ENCODE measurements at places on chromosomes 4 and X.

DNA sequence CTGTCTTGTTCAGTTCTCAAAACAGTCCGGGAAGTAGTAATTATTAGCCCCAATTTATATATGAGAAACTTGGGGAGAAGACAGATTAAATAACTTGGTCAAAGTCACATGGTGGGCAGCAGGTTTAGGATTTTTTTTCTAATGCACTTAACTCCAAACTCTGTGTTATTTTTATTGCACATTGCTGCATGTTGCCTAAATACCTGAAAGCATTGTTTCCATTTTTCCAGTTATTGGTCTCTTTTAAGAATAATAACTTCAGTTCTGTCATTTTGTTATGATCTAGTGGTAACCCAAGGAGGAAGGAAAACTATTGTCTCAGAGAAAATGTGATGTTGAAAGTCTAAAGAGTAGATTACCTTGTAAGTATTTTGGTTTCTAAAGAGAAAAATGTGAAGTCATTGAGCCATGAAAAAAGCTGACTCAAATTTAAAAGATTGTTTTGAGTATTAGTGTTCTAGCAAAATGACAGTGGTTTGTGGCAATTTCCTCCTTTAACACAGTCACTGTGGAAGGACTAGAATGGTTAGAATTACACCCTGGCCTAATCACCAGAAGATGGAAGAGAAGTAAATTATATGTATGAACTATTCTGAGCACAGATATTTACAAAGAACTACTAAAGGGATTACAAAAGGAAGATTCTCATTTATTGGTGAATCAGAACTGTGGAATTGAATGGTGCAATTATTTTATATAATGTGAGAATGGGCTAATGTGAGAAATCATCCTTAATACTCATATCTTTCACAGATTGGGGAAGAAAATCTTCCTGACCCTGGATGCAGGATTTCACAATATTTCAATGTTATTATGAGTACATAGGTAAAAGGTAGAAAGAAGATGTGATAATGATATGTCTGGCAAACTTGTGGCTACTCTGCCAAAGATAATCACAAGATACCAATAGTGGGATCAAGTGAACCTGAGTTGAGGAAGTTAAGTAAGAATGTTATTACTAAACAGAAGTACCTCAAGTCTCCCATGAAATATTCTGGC, 21.7 kb upstream of the CXCL8 start:
- no peak for DNase-seq

GRCh38 chr4:177375372-177375771, 65.7 kb downstream of the NEIL3 start:
- no peak for DNase-seq

DNA sequence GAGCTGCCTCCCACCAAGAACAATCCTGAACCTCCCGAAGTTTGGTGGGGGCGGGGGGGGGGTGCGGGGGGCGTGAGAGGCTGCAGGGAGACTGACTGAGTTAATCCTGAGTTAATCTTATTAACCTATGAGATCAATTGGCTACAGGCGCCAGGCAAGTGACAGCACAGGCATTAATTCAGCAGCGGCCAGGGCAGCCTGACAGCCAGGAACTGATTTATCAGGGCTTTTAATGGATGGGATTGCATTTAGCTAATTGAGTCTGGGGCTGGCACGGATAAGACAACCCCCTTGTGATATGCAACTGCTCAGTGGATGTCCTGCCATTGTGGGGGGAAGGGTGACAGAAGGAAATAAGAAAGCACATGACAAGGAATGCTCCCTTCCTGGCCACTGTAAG, 16.3 kb downstream of the RTL5 start:
- DNase-seq = no peak

DNA sequence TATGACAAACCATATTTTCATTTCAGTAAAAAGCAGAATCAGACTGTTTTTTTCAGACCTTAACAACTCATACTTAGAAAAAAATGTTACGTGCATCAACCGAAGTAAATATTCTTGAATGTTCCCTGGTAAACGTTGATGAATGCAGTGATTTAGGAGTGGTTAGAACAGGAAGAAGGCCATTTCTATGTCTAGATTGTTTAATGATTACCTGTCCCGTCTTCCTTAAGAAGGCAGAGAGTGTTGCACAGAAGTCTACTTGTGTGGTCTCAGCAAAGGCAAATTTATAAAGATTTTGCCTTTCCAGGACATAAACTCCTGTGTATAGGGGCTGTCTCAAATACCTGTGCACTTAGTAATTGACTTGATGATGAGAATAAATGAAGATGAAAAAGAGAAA, 134.5 kb downstream of the MGST2 start:
- DNase-seq = no peak

GRCh38 chrX:19673375-19674040, 158.2 kb upstream of the MAP3K15 start:
- peak; percentile 50 for DNase-seq

DNA sequence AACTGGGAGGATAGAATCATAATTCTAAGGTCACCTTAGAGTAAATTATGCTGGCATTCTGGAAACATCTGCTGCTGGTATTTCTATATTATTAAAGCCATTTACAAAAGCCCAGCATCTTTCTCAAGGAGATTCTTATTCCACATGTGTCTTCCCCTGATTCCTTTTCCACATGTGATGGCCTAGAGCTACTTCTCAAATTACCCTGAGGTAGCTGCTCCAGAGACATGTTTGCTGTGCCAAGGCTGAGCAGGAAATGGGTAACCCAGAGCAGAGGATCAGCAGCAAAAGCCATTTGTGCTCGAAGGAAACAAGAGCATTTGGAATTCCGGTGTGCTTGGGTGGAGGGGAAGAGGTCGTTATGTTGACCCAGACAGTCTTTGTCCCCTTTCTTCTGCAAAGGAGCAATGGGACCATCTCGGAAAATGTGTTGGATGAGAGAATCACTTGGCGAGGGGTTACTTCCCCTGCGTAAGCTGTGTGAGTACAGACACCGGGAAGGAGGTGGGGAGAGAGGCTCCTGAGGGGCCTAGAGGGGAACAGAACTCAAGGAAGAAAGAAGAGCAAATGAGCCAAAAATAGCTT, 24.6 kb downstream of the TSC22D3 start:
- DNase-seq = no peak

DNA sequence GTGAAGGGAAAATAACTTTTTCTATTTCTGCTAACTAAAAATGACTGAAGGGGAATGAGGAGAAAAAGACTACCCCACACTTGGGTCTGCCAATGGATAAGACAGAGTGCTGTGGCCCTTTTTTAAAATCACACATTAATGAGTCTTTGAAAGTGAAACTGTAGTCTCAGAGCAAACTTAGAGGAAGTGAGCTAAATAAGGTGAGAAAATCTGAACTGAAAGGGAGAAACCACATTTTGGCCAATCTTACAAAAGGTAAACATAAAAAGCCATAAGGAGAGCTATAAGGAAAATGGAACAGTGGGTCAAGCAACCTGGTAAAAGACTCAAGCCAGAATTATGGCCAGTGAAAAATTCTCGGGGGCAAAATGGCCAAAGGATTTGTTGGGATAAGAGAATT, 755.1 kb upstream of the IGFBP7 start:
- DNase-seq = no peak

DNA sequence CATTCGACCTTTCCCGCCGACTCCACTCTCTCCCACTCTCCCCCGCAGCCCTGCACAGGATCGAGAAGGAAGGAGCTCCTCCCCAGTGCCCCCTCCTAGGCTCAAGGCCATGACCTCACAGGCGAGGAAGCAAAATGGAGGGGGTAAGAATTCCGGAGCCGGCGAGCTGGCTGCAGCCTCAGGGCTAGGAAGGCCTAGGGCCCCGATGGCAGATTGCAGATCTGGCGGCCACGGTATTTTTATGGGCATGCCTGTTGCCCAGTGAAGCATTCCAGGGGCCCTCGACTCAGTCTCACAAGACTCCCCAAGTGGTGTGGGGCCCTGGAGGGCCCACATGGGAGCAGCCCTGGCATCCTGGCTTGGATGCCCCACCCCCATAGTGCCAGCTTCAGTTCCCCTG, 942 bp upstream of the L1CAM start:
- no peak for DNase-seq

DNA sequence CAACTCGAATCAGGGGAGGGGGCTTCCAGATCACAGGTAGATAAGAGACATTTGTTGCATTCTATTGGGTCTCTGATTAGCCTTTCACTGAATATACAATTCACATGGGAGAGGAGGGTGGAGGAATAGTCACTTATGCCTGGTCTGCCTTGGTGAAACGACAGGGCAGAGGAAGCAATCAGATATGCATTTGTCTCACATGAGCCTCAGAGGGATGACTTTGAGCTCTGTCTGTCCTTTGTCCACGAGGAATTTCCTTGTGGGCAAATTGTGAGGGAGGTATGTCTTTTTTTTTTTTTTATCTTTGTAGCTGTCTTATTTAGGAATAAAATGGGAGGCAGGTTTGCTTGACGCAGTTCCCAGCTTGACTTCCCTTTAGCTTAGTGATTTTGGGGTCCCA, 28.5 kb upstream of the TMSB4X start:
- DNase-seq = no peak

- no peak for DNase-seq
Measured at GRCh38 chr4:186762865-186763264, 39.2 kb upstream of the FAT1 start.

DNA sequence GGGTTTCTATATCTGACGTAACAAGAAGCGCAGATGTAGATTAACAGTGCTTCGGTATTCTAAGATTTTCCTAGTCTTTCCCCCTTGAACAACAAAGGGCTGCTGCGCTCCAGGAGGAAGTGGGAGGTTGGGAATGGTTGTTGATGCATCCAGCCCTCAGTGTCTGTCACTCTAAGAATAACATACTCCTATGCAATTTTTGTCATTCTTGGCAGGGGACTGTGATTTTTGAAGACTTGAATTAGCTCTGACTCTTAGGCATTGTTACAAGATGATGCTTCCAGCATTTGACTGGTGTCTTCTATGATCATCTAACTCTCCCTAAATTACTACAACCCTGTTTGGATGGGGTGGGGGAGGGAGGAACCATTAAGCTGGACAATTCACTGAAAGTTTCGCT, 394.2 kb downstream of the ARHGAP24 start:
- no peak for DNase-seq

- DNase-seq = no peak
Measured at GRCh38 chr4:107711831-107712230, 8.2 kb downstream of the PAPSS1 start.

GRCh38 chrX:69615779-69616456, at the start of gene EDA:
TSS of gene EDA (plus strand) at chrX:69616113.
- DNase-seq = peak; percentile 85

DNA sequence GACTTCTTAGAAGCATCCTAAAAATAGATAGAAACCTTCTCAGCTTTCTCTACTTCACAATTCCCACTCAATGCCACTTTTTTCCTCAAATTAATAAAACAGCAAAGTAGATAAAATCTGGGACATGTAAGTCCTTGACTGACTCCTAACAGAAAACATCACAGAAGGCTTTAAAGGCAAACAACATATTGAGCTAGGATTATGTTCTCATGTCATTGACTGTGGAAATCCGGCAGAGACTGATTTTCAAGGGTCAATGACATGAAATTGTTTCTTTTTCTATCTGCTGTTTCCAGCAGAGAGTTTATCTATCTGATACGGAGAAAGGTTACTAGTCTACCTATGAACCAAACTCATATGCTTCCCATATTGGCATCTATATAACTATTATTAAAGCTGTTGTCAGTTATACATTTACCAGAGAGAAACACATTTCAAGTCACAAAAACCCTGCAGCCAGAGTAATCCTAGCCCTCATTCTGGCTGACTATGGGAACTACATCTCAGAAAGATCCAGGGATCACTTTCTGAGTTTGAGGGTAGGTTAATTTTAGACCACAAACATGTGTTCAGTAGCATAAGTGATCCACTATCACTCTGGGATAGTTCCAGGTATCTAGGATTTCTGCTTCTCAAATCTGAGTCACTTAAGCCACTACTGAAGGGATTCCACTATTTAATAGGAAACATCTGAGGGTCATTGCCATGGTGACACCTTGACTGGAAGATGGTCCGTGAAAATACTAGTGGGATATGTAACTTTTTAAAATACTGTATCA, 147.6 kb downstream of the PPP3CA start:
- DNase-seq = no peak

GRCh38 chr4:65724973-65725372, 54.7 kb upstream of the EPHA5 start:
- no peak for DNase-seq

- DNase-seq = no peak
Measured at GRCh38 chr4:52995360-52996030, 133.4 kb downstream of the RASL11B start.

DNA sequence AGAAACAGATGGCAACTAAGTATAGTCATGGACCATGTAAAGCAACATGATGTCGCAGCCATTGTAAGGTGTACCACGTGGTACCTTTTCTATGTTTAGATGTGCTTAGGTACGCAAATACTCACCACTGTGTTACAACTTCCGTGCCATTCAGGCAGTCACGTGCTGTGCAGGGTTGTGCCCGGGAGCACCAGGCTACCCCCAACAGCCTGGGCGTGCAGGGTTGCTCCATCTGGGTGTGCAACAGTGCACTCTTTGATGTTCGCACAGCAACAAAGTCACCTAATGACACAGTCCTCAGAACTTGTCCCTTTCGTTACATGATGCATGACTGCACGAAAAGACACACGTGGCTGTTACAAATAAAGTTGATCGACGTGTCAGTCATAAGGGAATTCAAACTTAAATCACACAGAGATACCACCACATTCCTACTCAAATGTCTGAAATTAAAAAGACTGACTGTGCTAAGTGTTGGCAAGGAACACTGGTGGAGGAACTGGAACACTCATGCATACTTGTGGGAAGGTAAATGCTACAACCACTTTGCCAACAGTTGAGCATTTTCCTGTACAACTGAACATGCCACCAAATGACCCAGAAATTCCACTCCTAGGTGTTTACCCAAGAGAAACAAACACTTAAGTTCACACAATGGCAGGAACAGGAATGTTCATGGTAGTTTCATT, 24.3 kb downstream of the CPLX1 start:
- no peak for DNase-seq

- no peak for DNase-seq
Measured at GRCh38 chr4:6263526-6264224, 6.0 kb upstream of the WFS1 start.

DNA sequence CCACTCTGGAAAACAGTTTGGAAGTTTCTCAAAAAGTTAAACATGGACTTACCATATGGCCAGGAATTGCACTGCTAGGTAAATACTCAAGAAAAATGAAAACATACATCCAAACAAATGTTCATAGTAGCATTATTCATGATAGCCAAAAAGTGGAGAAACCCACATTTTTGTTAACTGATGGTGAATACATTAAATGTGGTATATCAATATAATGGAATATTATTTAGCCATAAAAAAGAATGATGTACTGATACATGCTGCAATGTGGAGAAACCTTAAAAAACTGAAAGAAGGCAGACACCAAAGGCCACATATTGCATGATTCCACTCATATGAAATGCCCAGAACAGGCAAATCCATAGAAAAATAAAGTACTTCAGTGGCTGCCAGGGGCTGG, 79.1 kb downstream of the SHROOM3 start:
- no peak for DNase-seq

- no peak for DNase-seq
Measured at GRCh38 chr4:150242820-150243458, 164.7 kb downstream of the DCLK2 start.

DNA sequence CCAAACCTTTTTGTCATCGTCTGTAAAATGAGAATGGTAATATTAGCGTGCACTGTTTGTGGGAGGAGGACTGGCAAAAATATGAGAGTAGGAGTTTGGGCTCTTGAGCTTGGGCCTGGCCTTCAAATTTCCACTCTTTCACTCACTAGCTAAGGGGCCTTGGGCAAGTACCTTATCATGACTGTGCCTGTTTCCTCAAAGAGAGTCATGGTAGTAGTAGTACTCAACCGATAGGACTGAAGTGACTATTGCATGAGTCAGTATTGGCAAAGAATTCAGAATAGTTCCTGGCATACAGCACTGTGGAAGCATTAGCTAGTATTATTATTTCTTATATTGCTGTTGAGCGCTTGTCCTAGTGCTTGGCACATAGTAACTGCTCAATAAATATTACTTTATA, 16.0 kb upstream of the RBM3 start:
- DNase-seq = no peak
